ENCODE measurements at places on chromosomes 2 and 18.

GRCh38 chr18:44090453-44090852, 590.2 kb upstream of the SETBP1 start:
- no peaks in the 10 kb centered on the region for H3K4me1 ChIP-seq
- no peaks in the 10 kb centered on the region for H3K36me3 ChIP-seq
- DNase-seq: no peak
- H3K27ac ChIP-seq: no peak overlapping the region
- no peaks in the 10 kb centered on the region for H3K27me3 ChIP-seq

GRCh38 chr2:64637000-64637635, 16.6 kb downstream of the SERTAD2 start:
- peaks cover 37% of the 10 kb centered on the region for H3K36me3 ChIP-seq
- H3K4me1 ChIP-seq: peaks cover 57% of the 10 kb centered on the region
- peak overlapping the region; percentile 79 for H3K27ac ChIP-seq
- no peaks in the 10 kb centered on the region for H3K27me3 ChIP-seq

GRCh38 chr2:95384854-95385569, 17.5 kb upstream of the FAHD2A start:
- no peaks in the 10 kb centered on the region for H3K4me1 ChIP-seq
- DNase-seq: no peak
- H3K36me3 ChIP-seq: no peaks in the 10 kb centered on the region
- H3K4me3 ChIP-seq: no peak overlapping the region

GRCh38 chr2:219419331-219420197, 1.4 kb downstream of the DES start:
- H3K36me3 ChIP-seq: no peaks in the 10 kb centered on the region
- no peak overlapping the region for H3K4me3 ChIP-seq
- DNase-seq: no peak
- H3K27ac ChIP-seq: no peak overlapping the region
- no peaks in the 10 kb centered on the region for H3K4me1 ChIP-seq
- H3K27me3 ChIP-seq: peaks cover 29% of the 10 kb centered on the region

DNA sequence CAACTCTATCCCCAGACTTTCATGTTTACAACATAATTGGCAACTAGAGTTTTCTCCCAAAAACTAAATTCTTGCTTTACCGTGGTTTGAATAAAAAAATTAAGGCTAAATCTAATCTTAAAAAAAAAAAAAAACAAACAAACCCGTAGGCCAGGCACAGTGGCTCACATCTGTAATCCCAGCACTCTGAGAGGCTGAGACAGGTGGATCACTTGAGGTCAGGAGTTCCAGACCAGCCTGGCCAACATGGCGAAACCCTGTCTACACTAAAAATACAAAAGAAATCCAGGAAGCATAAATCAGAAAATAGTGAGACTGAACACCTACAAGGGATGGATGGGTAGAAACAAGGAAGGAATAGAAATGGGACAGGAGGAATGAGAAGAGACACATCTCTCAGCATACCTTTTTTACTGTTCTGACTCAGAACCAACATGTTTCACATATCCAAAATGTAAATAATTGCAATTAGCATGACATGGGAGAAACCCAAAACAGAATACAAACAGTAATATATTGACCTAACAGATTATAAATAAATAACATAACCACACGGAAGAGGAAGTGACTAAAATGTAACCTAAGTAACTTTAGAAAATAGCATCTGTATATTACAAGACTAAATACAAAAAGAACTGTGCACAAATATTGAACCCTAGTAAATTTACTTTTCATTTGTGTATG, 17.5 kb downstream of the MGAT4A start:
- no peak overlapping the region for H3K4me3 ChIP-seq
- no peak overlapping the region for H3K27ac ChIP-seq
- peaks cover 60% of the 10 kb centered on the region for H3K4me1 ChIP-seq
- no peaks in the 10 kb centered on the region for H3K27me3 ChIP-seq
- no peak for DNase-seq

DNA sequence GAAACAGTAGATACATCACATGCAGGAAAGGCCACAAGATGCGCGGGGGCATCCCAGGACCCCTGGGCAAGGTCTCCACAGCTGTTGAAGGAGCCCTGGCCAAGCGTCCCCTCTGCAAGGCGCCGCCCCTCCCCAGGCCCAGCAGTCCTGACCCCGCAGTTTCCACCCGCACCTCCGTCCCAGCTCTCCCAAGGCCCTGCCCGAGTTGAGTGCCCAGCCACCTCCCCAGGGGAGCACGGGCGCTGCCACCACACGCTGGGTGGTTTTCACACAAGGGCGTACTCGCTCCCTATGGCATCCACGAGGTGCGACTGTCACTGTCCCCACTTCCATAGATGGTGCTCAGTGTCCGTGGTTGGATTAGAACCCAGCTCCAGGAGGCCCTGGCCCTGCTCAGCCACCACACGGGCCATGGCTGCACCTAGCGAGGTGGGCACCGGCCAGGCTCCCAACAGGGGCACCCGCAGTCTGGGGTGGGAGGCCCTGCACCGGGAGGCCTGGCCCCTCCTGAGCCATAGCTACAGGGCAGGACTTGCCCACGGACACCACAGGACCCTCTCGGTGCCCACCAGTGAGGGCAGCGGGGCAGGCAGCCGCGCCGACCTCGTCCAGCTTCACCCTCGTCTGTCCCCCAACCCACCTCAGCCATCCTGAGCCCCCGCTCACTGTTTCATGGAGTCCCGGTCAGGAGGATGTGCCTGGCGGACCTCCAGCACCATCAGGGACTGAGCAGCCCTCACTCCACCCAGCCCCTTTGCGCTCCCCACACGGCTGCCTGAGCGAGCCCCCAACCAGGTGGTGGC, 36.0 kb downstream of the KIF1A start:
- H3K4me1 ChIP-seq: no peaks in the 10 kb centered on the region
- H3K4me3 ChIP-seq: no peak overlapping the region
- H3K36me3 ChIP-seq: no peaks in the 10 kb centered on the region
- no peak for DNase-seq
- no peak overlapping the region for H3K27ac ChIP-seq

GRCh38 chr2:214098811-214099210, 312.0 kb upstream of the VWC2L start:
- no peaks in the 10 kb centered on the region for H3K27me3 ChIP-seq
- H3K36me3 ChIP-seq: no peaks in the 10 kb centered on the region
- H3K4me1 ChIP-seq: no peaks in the 10 kb centered on the region
- no peak for DNase-seq
- H3K4me3 ChIP-seq: no peak overlapping the region
- H3K27ac ChIP-seq: no peak overlapping the region

GRCh38 chr2:8574196-8575037, 107.4 kb upstream of the ID2 start:
- H3K27me3 ChIP-seq: peaks cover 19% of the 10 kb centered on the region
- H3K4me1 ChIP-seq: peaks cover 21% of the 10 kb centered on the region
- no peak overlapping the region for H3K4me3 ChIP-seq
- no peak overlapping the region for H3K27ac ChIP-seq
- no peak for DNase-seq

- no peak overlapping the region for H3K4me3 ChIP-seq
- no peak overlapping the region for H3K27ac ChIP-seq
- no peak for DNase-seq
- peaks cover 9% of the 10 kb centered on the region for H3K27me3 ChIP-seq
- H3K36me3 ChIP-seq: no peaks in the 10 kb centered on the region
Measured at GRCh38 chr2:239884875-239885274, 140.3 kb downstream of the NDUFA10 start.

DNA sequence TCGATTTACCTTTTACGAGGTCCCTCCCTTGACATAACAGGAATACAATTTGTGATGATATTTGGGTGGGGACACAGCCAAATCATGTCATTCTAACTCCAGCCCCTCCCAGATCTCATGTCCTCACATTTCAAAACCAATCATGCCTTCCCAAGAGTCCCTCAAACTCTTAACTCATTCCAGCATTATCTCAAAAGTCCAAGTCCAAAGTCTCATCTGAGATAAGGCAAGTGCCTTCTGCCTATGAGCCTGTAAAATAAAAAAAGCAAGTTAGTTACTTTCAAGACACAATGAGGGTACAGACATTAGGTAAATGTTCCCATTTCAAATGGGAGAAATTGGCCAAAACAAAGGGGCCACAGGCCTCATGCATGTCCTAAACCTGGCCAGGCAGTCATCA, 381.1 kb downstream of the PIK3C3 start:
- no peak for DNase-seq
- H3K4me1 ChIP-seq: no peaks in the 10 kb centered on the region
- H3K27me3 ChIP-seq: no peaks in the 10 kb centered on the region

- DNase-seq: no peak
- H3K27me3 ChIP-seq: no peaks in the 10 kb centered on the region
- H3K27ac ChIP-seq: no peak overlapping the region
- H3K36me3 ChIP-seq: no peaks in the 10 kb centered on the region
Measured at GRCh38 chr18:11005528-11005927, 143.8 kb downstream of the PIEZO2 start.

GRCh38 chr2:118761771-118762170, 85.7 kb downstream of the EN1 start:
- no peaks in the 10 kb centered on the region for H3K4me1 ChIP-seq
- DNase-seq: no peak
- H3K27me3 ChIP-seq: peaks cover 19% of the 10 kb centered on the region
- H3K4me3 ChIP-seq: no peak overlapping the region
- H3K27ac ChIP-seq: no peak overlapping the region
- no peaks in the 10 kb centered on the region for H3K36me3 ChIP-seq

DNA sequence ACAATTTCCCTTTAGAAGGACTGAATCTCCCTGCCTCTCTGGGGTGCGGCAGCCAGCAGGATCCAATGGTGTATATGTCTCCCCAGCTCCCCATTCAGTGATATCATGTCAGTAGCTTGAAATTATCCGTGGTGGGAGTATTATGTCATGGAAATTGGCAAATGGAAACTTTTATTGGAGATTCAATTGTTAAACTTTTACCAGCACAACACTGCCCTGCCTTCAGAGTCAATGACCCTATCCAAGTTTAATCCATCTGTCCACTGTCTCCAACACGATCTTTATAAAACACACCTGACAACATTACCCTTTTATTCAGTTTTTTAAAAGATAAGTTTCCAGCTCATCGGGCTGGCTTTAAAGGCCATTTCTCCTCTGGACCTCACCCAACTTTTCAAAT, 5.0 kb upstream of the IL1RN start:
- DNase-seq: no peak
- H3K4me1 ChIP-seq: peaks cover 45% of the 10 kb centered on the region
- H3K27ac ChIP-seq: no peak overlapping the region
- no peak overlapping the region for H3K4me3 ChIP-seq
- no peaks in the 10 kb centered on the region for H3K36me3 ChIP-seq
- no peaks in the 10 kb centered on the region for H3K27me3 ChIP-seq

GRCh38 chr18:71887509-71887908, 656.6 kb downstream of the CBLN2 start:
- H3K4me3 ChIP-seq: no peak overlapping the region
- H3K36me3 ChIP-seq: no peaks in the 10 kb centered on the region
- no peaks in the 10 kb centered on the region for H3K27me3 ChIP-seq
- no peaks in the 10 kb centered on the region for H3K4me1 ChIP-seq
- no peak overlapping the region for H3K27ac ChIP-seq

- no peaks in the 10 kb centered on the region for H3K36me3 ChIP-seq
- H3K27ac ChIP-seq: no peak overlapping the region
- no peak overlapping the region for H3K4me3 ChIP-seq
- no peaks in the 10 kb centered on the region for H3K27me3 ChIP-seq
- no peaks in the 10 kb centered on the region for H3K4me1 ChIP-seq
Measured at GRCh38 chr2:219878516-219878915, 251.1 kb downstream of the SLC4A3 start.

All from T-helper 2 cell treated with Interferon-gamma antibody and Interleukin-4, amounts not matched to agents 5 μg/mL and 100 μg/mL, for 36 hours (primary cell).